Activated CD4-positive, alpha-beta T cell treated with anti-CD3 and anti-CD28 coated beads, Interleukin-2, amount 10 ng/mL, durations not matched to agents 24 days and 14 days (primary cell): ENCODE measurements at places on chromosomes 7 and 10. TPM values are rescaled to one million over a fixed set of nuclear protein-coding genes. Genes with fewer than 3 reads are reported as not detected.
A peak's percentile ranks its signal among the peaks of the same experiment; 100 is the strongest.

The EBF3 gene
- not detected in 2 replicates for total RNA-seq

The CPA5 gene
- 0.47 and 0.93 TPM in 2 replicates for total RNA-seq

The WNT2 gene
- not detected in 2 replicates for total RNA-seq

The CHST3 gene
- 0.36 and 0.63 TPM in 2 replicates for total RNA-seq

DNA sequence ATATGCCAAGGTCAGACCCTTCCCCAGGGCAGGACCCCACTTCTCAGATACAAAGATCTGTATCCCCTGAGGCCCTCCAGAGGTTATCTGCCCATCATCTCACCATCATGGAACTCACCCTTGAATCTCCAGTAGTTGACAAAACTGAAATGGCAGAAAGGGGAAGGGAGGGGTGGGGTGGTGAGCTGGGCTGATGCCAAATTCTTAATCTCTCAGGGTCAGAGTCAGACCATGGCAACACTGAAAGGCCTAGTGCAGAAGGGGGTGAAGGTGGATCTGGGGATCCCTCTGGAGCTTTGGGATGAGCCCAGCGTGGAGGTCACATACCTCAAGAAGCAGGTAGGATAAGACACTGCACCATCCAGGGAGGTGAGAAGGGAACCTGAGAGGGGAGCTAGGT, 3.1 kb downstream of the CNPY4 start:
- DNase-seq, result no peak

DNA sequence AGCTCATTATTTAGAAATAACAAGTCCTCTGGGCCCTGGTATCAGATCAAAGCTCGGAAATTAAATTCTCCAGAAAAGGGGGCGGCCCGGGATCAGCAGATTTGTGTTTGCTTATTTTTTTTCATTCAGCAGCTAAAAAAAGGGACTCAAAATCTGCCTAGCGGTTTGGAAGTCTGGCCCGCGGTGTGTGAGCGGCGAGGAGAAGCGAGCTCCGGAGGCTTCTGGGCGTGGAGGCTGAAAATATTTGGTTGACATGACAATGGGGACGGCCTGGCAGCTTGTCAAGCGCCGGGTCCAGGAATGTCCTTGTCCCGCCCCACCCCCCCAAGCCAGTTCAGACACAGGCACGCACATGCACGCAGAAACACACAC, 43.4 kb downstream of the FOXL3 start:
- no peak for DNase-seq

GRCh38 chr10:98224509-98224908, 43.5 kb downstream of the LOXL4 start:
- no peak for DNase-seq

DNA sequence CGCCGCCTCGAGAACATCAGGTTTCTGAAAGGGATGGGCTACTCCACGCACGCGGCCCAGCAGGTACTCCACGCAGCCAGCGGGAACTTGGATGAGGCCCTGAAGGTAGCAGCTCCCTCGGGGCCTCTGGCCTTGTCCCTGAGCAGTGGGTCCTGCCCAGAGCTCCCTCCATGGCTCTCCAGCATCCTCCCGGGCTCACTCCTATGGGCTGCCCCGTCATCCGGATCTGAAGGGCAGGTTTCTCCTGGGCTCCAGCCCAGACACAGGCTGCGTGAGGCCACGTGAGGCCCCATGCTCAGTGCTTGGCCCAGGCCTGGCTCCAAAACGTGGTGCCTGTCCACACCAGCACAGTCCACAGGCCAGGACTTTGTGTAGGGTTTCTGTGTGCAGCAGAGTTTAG, 32.5 kb downstream of the NUB1 start:
- DNase-seq, result no peak

- DNase-seq, result peak; percentile 84
Measured at GRCh38 chr7:43439631-43440401, 143.1 kb upstream of the STK17A start.

DNA sequence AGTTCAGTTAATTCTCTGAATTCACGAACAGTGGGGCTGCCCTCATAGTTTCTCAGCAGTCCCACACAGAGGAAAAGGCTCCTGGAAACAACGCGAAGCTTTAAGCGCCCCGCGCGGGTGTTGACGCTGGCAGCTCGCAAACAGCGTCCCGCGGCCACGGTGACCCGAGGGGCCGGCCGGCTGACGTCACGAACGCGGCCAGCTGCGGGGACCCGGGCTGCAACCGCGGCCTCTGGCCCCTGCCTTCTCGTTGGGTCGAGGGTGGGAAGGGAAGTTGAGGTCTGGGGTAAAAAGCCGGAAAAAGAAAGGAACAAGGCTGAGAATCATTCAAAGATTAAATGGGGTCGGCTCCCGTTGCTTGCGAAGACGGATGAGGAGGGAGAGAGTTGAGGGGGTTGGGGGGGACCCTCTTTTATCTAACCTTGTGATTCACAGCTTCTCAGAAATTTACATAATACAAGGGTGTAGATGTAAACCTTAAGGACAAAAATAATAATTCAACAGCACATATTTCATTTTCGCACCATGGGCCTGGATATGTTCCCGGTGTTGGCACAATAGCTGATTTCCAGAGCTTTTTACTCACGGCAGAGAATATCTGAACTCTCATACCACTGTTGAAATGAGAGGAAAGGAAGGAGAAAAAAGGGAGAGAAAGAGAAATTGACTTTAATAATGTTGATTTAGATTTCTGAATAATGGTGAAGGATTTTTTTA, 7.3 kb upstream of the FEZF1 start:
- DNase-seq, result no peak

- DNase-seq, result peak; percentile 67
Measured at GRCh38 chr10:31353574-31353973, 34.6 kb downstream of the ZEB1 start.

DNA sequence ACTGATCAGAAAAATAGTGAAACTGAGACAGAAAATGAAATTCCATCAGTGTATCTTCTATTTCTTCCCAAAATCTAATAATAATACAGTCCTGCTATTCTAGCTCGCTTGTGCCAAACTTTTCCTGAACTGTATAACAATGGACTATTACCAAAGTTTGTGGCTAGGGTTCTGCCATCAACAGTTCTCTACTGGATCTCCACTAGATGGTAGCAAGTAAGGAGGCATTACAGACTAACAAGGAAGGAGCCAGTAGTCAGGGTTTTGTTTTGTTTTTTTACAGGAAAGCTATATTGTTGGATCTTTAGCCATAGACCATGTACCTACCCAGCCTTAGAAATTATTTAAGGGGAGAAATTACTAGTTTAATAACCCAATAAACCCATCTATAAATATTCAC, 10.8 kb downstream of the MTERF1 start:
- no peak for DNase-seq

GRCh38 chr7:13279854-13280435, 592.5 kb downstream of the ARL4A start:
- DNase-seq, result no peak

DNA sequence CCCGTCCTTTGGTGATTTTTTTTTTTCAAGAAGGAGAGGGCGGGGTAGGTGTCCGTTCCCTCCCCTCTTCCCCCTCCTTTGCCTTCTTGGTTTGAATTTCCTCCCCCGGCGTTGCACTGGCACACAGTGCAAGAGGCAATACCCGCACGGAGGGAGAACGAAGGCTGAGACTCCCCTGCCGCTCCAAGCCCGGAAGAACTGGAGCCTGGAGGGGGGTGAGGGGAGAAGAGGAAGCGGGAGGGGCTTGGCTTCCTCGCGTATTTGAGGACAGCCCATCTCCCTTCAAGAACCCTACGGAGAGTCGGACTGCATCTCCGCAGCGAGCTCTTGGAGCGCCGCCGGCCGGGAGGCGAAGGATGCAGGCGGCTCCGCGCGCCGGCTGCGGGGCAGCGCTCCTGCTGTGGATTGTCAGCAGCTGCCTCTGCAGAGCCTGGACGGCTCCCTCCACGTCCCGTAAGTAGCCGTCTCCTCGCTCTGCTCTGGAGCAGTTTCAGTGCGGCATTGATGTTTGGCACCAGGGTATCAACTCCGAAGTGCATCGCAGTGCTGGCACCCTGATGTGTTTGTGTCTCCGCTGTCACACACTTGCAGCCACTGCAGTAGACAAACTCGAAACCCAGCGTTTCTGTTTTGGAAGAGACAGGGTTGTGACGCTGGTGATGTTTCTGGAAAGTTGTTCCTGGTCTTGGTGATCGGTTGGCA, at the start of gene CNTNAP2:
Gene CNTNAP2, plus strand, starts transcription at position 281 of the 702 bp plus-strand sequence. Its CDS starts 76 bp downstream, at position 357.
- DNase-seq, result no peak

DNA sequence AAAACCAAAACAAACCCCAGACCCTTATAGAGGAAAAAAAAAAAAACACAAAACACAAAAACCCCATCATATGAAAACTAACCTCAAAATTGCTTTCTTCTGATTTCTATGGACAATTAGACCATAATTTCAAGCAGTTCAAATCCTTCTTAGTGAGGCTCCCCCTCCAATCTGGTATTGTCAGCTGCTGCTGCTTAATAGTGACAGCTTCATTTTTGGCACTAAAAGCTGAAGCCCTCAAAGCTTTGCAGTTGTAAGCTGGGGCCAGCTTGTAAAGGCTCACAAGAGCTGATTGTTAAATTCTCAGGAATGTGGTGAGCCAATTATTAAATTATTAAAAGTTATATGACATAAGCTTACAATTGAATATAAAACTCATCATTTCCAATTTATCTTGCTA, 21.9 kb downstream of the ATXN7L1 start:
- no peak for DNase-seq

DNA sequence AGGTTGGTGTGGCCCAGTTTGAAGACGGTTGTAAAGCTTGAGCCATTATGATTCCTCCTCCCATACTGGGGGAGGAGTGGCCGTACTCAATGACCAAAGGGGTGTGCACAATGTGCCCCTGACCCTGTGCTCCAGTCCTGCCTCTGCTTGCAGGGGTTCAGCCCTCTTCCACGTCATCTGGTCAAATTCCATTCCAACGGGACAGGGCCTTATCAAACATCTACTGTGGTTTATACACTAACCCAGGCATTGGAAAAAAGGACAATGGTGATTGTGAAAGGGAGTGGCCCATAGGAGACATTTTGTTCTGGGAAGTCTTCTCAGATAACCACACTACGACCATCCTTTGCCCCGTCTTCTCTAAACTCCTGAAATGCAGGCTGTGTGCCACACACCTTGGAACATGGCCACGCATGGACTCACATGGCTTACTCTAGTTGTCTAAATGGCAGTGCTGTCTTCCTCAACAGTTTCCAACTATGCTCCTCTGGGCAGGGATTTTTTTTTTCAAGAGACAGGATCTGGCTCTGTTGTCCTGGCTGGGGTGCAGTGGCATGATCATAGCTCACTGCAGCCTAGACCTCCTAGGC, 103.0 kb downstream of the JCAD start:
- no peak for DNase-seq

DNA sequence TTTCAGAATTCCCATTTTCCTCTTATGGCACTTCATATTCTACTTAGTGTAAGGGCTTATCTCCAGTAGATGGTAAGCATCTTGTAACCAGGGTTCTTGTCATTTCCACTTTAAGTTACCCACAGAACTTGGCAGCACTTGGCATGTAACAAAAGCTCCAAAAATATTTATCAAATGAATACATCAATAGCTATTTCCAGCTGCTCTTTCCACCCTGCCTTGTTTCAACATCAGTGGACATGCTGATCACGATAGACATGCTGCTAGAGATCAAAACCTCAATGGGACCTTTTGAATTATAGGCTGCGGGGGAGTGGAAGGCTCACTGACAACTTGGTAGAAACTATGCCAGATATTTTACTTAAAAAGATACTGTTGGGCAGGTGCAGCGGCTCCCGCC, 32.9 kb downstream of the HOXA1 start:
- no peak for DNase-seq

- no peak for DNase-seq
Measured at GRCh38 chr7:13307040-13307439, 619.6 kb downstream of the ARL4A start.

DNA sequence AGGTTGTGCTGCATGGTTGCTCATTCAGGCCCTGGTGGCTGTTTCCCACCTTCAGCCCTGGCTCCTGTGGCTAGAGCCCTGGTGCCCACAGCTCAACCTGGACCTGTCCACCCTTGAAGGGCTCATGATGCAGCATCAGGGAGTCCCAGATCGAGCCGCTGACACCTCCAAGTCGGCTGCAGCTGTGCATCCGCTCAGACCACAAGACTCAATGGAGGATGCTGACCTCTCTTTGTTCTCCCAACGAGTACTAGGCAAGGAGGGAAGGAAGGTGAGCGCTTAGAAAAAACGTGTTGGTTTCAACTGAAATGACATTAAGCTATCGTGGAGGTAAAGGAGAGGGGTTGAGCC, 9.5 kb upstream of the C10orf95 start:
- no peak for DNase-seq

DNA sequence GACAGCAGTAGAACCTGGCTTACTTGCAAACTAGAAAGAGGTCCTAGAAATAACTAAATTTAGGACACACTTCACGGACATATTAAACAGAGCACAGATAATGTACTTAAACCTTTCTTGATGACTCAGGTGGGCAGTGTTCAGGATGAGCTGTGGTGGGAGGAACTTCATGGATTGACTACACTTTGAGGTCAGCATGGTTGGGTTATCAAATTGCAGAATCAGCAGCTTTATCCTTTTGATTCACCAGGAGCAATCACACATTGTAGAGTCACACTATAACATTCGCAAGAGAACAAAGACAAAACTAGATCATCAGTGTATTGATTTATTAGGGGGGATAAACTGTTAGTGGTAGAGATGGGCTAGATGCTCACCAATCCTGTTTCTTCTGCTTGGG, 38.6 kb upstream of the AGK start:
- no peak for DNase-seq

GRCh38 chr7:25777969-25778708, 373.9 kb upstream of the NFE2L3 start:
- no peak for DNase-seq
